Osteoblast (primary cell): ENCODE measurements at places on chromosomes 7 and 10. TPM values are rescaled to one million over a fixed set of nuclear protein-coding genes. Genes with fewer than 3 reads are reported as not detected.
A peak's percentile ranks its signal among the peaks of the same experiment; 100 is the strongest.

Gene CSTF2T
- total RNA-seq, result 13.0 and 14.8 TPM in 2 replicates

Gene FAM241B
- total RNA-seq, result 0.36 TPM in 1 of 2 replicates, not detected in the other

Gene DUSP5
- 8.5 and 10.1 TPM in 2 replicates for total RNA-seq

Gene MYL10
- not detected in 2 replicates for total RNA-seq

Gene LIPK
- total RNA-seq, result not detected in 2 replicates

Gene ITPRIP
- 14.8 and 16.5 TPM in 2 replicates for total RNA-seq

DNA sequence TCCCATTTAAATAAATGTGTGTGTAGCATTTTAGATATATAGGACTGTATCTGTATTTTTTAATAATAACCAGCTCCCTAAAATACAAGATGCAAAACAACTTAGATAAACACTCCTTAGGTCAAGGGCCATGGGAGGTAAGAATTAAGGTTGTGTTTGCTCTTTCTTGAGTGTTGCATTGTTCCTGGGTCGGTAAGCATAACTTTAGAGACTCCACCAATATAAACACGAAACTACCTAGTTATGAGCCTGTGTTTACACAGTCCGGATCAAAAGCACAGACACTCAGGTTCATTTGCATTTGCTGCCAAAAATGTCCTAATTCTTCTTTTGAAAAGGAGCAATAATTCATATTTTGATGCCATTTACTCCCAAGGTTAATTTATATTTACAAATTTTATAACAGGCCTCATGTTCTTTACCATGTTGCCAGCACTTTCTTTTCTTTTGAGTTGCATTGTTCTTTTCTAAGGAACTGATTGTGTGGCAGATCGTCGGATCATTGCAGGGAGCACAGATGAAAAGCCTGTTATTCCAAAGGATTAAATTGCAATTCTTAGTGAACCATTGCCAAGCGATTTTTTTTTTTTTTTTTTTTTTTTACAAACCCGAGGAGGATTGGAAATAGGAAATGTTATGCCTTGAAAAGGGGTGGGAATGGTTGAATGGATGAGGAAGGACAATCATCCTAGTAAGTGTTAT lies 45.8 kb upstream of the GLCCI1 start:
- H3K36me3 ChIP-seq, result no peaks in the 10 kb centered on the region
- H3K27me3 ChIP-seq, result no peaks in the 10 kb centered on the region
- H3K27ac ChIP-seq, result no peak overlapping the region
- no peak overlapping the region for H3K4me3 ChIP-seq

DNA sequence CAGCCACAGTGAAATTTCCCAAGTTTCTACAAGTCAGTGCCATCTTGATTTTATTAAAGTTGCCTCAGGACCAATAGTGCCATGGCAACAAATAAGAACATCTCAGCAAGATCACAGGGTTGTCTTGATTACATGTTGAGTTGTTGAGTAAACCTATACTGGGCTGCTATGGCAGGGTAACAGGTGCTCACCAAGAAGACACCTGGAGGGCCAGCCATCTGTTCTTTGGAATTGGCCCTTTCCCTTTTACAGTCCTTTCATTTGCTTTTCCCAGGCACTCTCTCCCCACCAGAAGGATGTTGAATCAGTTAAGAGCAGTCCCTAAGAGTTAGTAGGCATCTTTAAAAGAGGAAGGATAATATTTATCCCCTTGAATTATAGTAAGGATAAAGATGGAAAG lies 582.0 kb downstream of the TNS3 start:
- H3K27me3 ChIP-seq, result no peaks in the 10 kb centered on the region
- no peak for DNase-seq
- no peaks in the 10 kb centered on the region for H3K36me3 ChIP-seq
- H3K4me3 ChIP-seq, result no peak overlapping the region

DNA sequence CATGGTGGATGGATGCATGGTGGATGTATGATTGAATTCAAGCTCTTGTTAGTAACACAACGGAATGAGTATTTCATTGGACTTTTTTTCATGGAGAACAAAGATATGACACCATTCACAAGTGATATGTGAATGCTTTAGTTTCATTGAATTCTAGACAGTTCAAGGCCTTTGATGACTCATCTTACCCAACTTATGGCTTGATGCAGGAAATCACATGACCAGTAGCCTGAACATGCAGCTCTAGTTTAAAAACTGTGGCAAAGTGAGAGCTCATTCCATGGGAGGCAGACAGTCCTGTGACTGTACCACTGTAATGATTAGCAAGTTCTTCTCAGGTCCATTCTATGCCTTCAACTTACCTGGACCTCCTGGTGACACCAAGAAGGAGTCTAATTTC lies 1239.3 kb downstream of the TYW1 start:
- no peaks in the 10 kb centered on the region for H3K36me3 ChIP-seq
- H3K27me3 ChIP-seq, result no peaks in the 10 kb centered on the region
- H3K4me3 ChIP-seq, result no peak overlapping the region

GRCh38 chr7:110386006-110386405 lies 704.9 kb upstream of the LRRN3 start:
- H3K36me3 ChIP-seq, result no peaks in the 10 kb centered on the region
- H3K4me3 ChIP-seq, result no peak overlapping the region
- H3K27me3 ChIP-seq, result no peaks in the 10 kb centered on the region

DNA sequence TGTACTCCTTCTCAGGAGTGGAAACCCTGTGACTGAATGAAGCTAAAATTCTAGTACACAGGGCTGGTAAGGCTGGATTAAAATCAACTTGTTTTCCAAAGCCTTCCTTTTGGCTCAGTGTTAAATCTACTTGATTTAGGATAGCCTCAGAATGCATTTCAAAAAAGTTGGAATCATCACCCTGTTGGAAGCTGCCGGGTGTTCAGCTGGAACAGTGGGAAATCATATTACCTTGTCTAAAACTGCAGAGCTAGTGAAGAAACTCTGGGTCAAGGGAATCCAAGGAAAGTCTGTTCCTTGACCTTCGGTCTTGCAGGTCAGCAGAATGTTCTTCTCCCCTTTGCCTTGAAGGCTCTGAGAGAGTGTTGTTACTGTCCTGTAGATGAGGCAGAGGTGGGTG lies 252.1 kb upstream of the INHBA start:
- DNase-seq, result no peak
- no peaks in the 10 kb centered on the region for H3K27me3 ChIP-seq
- peak overlapping the region; percentile 23 for H3K27ac ChIP-seq

GRCh38 chr10:93514521-93514920 lies 18.1 kb downstream of the CEP55 start:
- H3K27me3 ChIP-seq, result no peaks in the 10 kb centered on the region
- peaks cover 34% of the 10 kb centered on the region for H3K4me1 ChIP-seq
- H3K36me3 ChIP-seq, result peaks cover 21% of the 10 kb centered on the region
- H3K4me3 ChIP-seq, result no peak overlapping the region

- H3K27me3 ChIP-seq, result no peaks in the 10 kb centered on the region
- no peaks in the 10 kb centered on the region for H3K36me3 ChIP-seq
- no peak overlapping the region for H3K4me3 ChIP-seq
- H3K27ac ChIP-seq, result peak overlapping the region; percentile 55
These were observed 169.3 kb downstream of the MAGI2 start for GRCh38 chr7:79284211-79284610.

GRCh38 chr7:51295440-51296245 lies 21.0 kb downstream of the COBL start:
- H3K4me1 ChIP-seq, result no peaks in the 10 kb centered on the region
- no peaks in the 10 kb centered on the region for H3K36me3 ChIP-seq
- no peak for DNase-seq
- H3K27me3 ChIP-seq, result no peaks in the 10 kb centered on the region
- H3K27ac ChIP-seq, result no peak overlapping the region

GRCh38 chr7:20383351-20383750 lies 52.7 kb downstream of the ITGB8 start:
- H3K27ac ChIP-seq, result no peak overlapping the region
- no peak overlapping the region for H3K4me3 ChIP-seq
- no peaks in the 10 kb centered on the region for H3K36me3 ChIP-seq
- no peak for DNase-seq

DNA sequence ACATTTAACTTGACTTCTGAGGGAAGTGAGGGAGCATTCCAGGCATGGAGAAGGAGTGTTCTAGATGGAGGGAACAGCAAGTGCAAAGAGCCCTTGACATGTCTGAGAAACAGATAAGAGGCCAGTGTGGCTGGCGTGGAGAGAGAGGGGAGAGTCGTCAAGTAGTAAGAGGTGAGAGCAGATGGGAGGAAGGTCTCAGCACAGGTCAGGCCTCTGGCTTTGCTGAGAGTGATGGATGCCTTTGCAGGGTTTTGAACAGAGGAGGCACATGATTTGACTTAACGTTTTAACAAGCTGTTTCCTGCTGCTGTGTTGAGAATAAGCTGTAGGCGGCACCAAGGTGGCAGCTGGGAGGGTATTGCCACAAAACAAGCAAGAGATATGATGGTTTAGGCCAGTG lies 97.2 kb downstream of the KAT6B start:
- no peaks in the 10 kb centered on the region for H3K36me3 ChIP-seq
- H3K4me1 ChIP-seq, result peaks cover 49% of the 10 kb centered on the region
- DNase-seq, result no peak
- peak overlapping the region; percentile 80 for H3K27ac ChIP-seq

GRCh38 chr10:60733517-60733822 lies 44.8 kb upstream of the CDK1 start:
- H3K4me1 ChIP-seq, result peaks cover 4% of the 10 kb centered on the region
- H3K36me3 ChIP-seq, result no peaks in the 10 kb centered on the region
- peak overlapping the region; percentile 66 for H3K4me3 ChIP-seq
- DNase-seq, result no peak
- no peak overlapping the region for H3K27ac ChIP-seq
- peaks cover 69% of the 10 kb centered on the region for H3K27me3 ChIP-seq

DNA sequence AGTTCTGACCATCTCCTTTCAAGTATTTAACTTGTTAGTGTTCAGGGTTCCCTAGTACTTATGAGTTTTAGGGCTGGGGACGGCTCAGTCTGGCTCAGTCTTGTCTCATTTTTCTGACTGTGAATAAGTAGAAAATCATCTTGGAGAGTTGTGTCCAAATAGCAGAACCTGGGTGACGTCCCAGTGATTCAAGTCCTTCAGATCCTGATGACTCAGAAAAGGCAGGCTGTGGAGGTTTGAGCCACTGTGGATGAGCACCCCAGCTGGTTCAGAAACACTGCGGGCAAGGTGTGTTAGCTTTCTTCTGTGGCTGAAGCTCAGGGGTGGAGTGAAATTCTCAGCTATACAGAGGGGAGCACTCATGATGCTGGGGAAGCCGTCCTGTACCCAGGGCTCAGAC lies 154.4 kb upstream of the NPY start:
- H3K27me3 ChIP-seq, result no peaks in the 10 kb centered on the region
- DNase-seq, result no peak
- no peak overlapping the region for H3K27ac ChIP-seq
- H3K36me3 ChIP-seq, result no peaks in the 10 kb centered on the region
- H3K4me3 ChIP-seq, result no peak overlapping the region

DNA sequence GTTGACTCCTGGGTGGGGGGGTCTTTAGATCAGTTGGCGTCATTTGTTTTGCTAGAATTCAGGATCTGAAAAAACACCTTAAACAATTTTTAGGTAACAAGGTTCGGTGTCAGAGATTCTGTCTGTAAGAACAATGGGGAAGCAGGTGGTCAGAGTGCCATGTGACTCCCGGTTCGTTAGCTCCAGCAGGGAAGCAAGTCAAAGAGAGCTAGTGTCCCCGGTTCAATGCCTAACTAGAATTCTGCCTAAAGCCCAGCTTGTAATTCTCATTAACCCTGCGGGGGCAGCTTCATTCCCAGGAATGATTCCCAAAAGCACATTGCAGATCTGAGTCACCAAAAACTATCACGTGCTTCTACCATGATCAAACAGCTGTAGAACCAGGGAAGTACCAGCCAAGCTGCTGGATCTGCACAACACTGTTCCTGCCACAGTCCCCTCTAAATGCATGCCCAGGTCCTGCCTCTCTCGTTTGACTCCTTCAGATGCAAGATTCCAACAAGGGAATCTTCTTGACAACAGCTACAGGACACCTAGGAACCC lies 664.3 kb upstream of the CELF2 start:
- H3K4me3 ChIP-seq, result no peak overlapping the region
- DNase-seq, result no peak
- H3K4me1 ChIP-seq, result no peaks in the 10 kb centered on the region
- H3K36me3 ChIP-seq, result no peaks in the 10 kb centered on the region

DNA sequence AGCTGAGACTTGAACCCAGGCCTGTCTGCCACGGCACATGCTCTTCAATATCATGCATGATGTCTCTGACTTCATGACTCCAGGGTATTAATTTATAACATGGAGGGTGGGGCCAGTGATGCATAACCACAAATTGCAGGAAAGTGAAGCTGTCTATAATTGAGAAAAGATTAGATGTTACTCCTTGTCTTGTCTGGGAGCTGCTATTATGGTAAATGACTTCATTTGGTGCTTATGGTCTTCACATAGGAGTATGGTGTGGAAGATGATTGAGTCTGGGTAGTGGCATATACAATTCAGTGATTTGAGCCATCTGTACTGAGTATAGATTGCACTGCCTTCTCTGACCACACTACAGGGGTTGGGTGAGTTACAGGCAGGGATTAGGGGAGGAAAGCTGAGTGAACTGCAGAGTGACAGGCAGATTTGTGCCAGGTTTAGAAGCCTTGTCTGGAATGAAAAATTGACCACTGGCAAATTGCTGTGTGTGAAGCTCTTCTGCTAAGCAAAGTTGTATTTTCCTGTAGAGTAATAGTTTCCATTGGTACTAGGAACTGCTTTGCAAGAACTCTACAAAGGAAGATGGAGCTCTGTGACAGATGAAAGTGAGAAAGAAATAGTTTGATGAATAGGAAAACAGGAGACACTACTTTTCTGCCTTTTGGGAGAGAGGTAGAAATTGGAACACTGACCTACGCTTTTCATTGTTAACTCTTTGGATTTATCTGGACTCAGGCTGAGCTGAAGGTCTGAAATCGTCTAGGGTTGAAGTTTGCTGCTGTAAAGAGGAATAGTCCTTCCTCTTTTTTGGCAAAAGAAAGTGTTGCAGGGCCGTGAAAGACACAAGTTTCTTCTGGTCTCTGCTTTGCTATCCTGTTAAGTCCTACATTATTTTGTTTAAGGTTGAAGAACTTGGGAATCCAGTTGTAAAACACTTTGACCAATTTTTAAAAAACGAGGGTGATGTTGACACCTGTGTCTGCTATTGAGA lies 2.7 kb downstream of the SND1 start:
- DNase-seq, result peak; percentile 68
- no peaks in the 10 kb centered on the region for H3K27me3 ChIP-seq
- peaks cover 29% of the 10 kb centered on the region for H3K4me1 ChIP-seq
- peak overlapping the region; percentile 40 for H3K27ac ChIP-seq
- peaks cover 12% of the 10 kb centered on the region for H3K36me3 ChIP-seq
